Muscle of arm (tissue), 14 donors: ENCODE measurements at places on chromosomes 5 and 9. TPM values are rescaled to one million over a fixed set of nuclear protein-coding genes. Genes with fewer than 3 reads are reported as not detected.

Gene ARHGEF37
- 5.9 TPM for polyA plus RNA-seq

Gene MLANA
- polyA plus RNA-seq, result 1.0 TPM

DNA sequence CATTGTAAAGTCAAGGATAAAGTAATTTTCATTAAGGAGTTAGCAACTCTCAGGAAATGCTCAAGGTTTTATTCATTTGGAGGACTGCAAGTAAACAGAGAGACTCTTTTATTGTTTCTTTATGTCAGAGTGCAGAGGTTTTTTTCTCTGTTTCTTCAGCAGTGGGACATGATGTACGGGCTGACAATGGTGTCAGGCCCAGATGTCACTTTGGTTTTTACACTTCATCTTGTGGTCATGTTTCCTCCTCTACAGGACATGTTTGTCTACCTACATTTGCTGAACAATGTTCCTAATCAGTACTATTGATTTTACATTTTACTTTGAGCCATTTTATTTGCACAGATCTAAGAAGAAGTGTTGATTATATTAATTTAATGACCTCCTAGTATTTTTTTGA, 72.8 kb upstream of the PARP8 start:
- DNase-seq, result no peak

- peak; percentile 68 for DNase-seq
Measured at GRCh38 chr5:142717582-142718215, 31.8 kb upstream of the FGF1 start.

DNA sequence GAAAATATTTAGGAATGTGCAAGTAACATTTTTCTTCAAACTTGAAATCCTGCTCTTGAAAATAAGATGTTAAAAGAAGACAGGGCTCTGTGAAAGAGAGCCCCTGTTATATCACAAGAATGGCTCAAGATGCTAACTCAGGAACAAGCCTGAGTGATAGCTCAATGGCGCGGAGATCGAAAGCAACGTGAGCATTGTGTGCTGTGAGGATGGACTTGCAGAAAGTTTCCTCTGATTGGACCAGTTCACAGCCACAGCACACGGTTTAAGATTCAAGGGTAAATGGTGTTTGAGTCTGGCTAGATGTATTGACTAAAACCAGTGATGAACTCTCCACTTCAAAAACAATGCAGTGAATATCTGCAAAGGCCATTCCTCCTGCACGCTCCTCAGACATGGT, 2387.0 kb downstream of the MAT2B start:
- DNase-seq, result no peak

GRCh38 chr9:77016526-77017504, 2.6 kb upstream of the FOXB2 start:
- no peak for DNase-seq

- no peak for DNase-seq
Measured at GRCh38 chr5:170393958-170394357, 4.8 kb upstream of the KCNMB1 start.

DNA sequence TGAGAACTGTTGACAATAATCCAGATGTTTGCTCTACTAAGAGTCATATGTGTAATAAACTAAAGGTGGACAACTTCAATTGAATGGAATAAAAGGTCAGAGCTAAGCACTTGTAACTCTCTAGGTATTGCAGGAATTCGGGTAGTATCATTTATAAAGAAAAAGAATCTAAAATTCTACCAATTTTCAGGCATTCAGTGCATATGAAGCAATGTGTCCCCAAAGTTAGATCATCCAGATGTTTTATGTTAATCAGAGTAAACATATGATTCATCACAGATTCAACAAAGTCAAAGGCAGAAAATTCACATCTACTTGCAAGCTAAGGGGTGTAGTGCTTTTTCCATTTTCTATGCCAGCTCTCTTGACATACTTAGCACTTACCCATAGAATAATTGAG, 477.1 kb downstream of the PDE4D start:
- DNase-seq, result peak; percentile 25

DNA sequence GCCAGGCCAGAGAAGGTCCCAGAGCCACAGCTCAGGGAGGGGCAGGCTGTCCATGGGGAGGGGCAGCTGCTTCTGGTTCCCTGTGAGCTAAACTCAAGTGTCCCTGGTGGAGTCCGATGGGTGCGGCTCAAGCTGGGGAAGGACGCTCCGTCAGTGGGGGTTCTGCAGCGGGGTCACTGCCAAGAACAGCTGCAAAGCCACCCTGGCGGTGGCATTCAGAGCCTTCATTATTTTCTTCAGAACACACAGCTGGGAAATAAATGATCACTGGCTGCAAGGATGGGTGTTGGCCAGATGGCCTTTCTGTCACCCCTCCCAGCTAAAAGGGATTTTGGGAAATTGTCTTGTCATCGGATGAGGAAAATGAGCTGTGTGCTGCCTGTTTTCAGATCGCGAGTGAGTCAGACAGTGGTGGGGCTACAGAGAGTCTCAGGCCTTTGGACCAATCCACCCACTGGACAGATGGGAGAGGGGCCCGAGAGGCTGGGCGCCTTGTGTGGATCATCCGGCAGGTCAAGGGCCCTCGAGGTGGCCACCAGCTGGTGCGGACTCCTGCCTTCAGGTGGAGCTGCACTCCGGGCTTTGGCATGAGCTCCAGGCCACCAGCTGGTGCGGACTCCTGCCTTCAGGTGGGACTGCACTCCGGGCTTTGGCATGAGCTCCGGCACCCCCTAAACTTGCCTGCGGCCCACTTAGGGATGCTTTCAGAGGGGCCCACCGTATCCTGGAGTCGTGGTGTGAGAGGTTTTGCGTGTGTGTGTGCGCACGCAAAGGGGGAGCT, 17.9 kb upstream of the GFPT2 start:
- DNase-seq, result peak; percentile 54

DNA sequence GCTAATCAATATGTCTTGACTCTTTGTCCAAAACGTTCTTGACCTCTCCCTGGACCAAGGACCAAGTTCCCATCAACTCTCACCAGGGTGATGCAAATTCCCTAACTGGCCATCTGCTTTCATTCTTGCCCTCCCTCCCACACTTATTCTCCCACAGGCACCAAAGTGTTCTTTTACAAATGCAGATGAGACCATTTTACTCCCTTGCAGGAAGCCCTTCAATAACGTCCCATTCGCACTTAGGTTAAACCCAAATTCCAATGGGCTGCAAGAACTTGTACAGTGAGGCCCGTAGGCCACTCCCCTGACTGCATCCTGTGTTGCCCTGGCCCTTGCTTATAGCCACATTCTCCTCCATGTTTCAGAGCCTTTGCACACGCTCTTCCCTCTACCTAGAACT, 7.3 kb downstream of the ARAP3 start:
- no peak for DNase-seq

DNA sequence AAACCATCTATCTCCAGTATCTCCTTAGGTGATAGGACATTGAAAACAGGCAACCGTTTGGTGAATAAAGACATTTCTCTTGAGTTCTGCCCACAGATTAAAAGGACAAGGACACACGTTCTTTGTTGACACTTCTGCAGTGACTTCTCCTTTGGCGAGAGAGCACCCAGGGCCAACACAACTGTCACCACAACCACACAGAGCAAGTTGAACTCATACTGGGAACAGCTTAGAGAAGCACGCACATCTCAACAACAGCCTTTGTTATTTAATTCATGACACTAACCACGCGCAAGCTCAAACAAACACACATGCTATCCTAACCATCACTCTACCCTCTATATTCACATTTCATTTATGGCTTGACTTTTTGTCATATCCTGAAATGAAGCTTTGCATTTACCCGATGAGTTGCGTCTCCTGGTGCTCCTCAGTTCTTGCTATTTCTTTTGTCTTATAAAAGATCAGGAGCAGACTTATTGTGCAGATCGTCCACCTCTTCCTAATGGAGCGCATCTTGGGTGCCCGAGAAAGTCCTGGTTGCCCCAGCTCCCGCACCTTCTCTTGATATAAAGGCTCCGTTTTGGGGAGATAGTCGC, 543 bp downstream of the ST8SIA4 start:
- DNase-seq, result peak; percentile 26

- no peak for DNase-seq
Measured at GRCh38 chr9:109652971-109653370, 127.0 kb upstream of the PALM2AKAP2 start.
